PC-9 (cell line): ENCODE measurements at places on chromosomes 3 and 15. TPM values are rescaled to one million over a fixed set of nuclear protein-coding genes. Genes with fewer than 3 reads are reported as not detected.

Gene TMEM158
- 7.5 and 11.9 TPM in 2 replicates for total RNA-seq

Gene KLHL40
- not detected in 2 replicates for total RNA-seq

Gene SI
- total RNA-seq, result not detected in 2 replicates

Gene ANKDD1A
- 14.2 and 17.5 TPM in 2 replicates for total RNA-seq

Gene SLC12A1
- not detected in 2 replicates for total RNA-seq

Gene SLC15A2
- total RNA-seq, result 1.1 and 2.8 TPM in 2 replicates

Gene NME9
- total RNA-seq, result 1.3 TPM in 1 of 2 replicates, not detected in the other
